ENCODE measurements at places on chromosomes 11 and 22.

GRCh38 chr11:12164061-12165014, 53.9 kb downstream of the MICAL2 start:
- DNase-seq, result no peak
- no peak overlapping the region for H3K4me3 ChIP-seq
- H3K27me3 ChIP-seq, result no peaks in the 10 kb centered on the region

DNA sequence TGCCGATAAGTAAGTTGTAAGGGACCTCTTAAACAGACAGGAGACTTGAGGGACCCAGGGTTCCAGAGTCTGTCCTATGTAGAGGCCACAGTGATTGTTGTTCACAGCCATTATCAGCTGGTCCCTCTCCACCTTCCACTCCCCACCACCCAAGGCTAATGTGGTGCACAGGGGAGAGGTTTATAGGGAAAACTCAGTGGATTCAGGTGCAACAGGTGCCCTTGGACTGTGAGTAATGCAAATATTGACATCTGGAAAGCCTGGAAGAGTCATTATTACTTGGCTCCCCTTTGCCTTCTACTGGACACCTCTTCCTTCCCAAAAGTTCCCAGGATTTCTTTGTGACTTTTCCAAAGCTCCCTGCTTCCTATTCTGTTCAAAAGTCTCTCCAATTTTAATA, 441.1 kb upstream of the CCDC90B start:
- H3K4me1 ChIP-seq, result no peaks in the 10 kb centered on the region
- H3K27me3 ChIP-seq, result peaks cover 3% of the 10 kb centered on the region
- H3K4me3 ChIP-seq, result no peak overlapping the region
- H3K36me3 ChIP-seq, result no peaks in the 10 kb centered on the region
- no peak for DNase-seq

DNA sequence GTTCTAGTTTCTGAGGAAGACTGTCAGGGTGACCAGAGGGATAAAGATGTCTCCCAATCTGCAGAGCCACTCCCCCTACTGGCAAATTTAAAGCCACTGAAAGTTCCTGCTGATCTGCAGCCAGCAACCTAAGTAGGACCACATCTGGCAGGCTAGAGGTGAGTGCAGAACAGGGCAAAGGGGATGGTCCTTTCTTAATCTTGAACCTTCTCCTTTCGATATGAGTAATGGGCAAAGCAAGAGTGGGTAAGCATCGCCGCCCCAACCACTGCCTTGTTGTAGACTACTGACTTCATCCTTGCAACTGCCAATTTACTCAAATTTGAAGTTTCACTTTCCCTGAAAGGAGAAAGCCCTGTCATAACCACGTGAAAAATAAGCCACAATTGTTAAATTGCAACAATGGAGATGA, 30.7 kb downstream of the SCUBE2 start:
- H3K27me3 ChIP-seq, result no peaks in the 10 kb centered on the region
- no peaks in the 10 kb centered on the region for H3K36me3 ChIP-seq
- no peak overlapping the region for H3K4me3 ChIP-seq

GRCh38 chr11:110475671-110476070, 45.9 kb downstream of the FDX1 start:
- no peak overlapping the region for H3K27ac ChIP-seq
- H3K4me1 ChIP-seq, result peaks cover 3% of the 10 kb centered on the region
- no peaks in the 10 kb centered on the region for H3K36me3 ChIP-seq
- H3K4me3 ChIP-seq, result no peak overlapping the region
- DNase-seq, result no peak

- no peaks in the 10 kb centered on the region for H3K4me1 ChIP-seq
- no peak for DNase-seq
- no peaks in the 10 kb centered on the region for H3K36me3 ChIP-seq
- no peak overlapping the region for H3K4me3 ChIP-seq
- no peaks in the 10 kb centered on the region for H3K27me3 ChIP-seq
- no peak overlapping the region for H3K27ac ChIP-seq
Observed at GRCh38 chr11:4546878-4547277, 1.9 kb downstream of the OR52M1 start.

GRCh38 chr11:63609536-63609935, 4.7 kb downstream of the PLAAT3 start:
- DNase-seq, result no peak
- H3K4me3 ChIP-seq, result no peak overlapping the region
- no peak overlapping the region for H3K27ac ChIP-seq
- peaks cover 12% of the 10 kb centered on the region for H3K4me1 ChIP-seq

GRCh38 chr11:45477588-45477987, 187.8 kb downstream of the CHST1 start:
- DNase-seq, result no peak
- H3K4me1 ChIP-seq, result no peaks in the 10 kb centered on the region
- no peaks in the 10 kb centered on the region for H3K36me3 ChIP-seq
- H3K27ac ChIP-seq, result no peak overlapping the region
- no peak overlapping the region for H3K4me3 ChIP-seq
- no peaks in the 10 kb centered on the region for H3K27me3 ChIP-seq

GRCh38 chr22:43227239-43227630, 40.3 kb upstream of the TTLL12 start:
- no peaks in the 10 kb centered on the region for H3K36me3 ChIP-seq
- H3K27me3 ChIP-seq, result no peaks in the 10 kb centered on the region
- peaks cover 16% of the 10 kb centered on the region for H3K4me1 ChIP-seq
- DNase-seq, result no peak
- H3K27ac ChIP-seq, result no peak overlapping the region
- no peak overlapping the region for H3K4me3 ChIP-seq

DNA sequence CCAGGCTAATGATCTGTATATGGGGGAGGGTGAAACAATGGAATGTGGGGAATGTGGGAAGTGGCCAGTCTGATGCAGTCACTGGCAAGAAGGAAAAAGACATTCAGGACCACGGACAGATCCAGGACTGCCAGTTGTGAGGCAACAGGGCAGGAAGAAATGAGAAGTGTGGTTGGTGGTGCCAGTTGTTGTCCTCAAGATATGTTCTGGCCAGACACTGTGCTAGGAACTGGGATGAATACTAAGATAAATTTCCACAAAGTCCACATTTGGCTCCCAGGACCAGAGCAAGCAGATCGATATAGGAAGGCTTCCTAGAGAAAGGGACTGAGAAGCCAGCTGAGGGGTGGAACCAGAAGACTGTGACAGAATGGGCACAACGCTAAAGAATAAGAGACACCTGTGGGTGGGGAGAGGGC, 6.8 kb upstream of the TPBGL start:
- peaks cover 15% of the 10 kb centered on the region for H3K27me3 ChIP-seq
- H3K4me1 ChIP-seq, result no peaks in the 10 kb centered on the region
- peak; percentile 32 for DNase-seq
- no peaks in the 10 kb centered on the region for H3K36me3 ChIP-seq

- peak; percentile 68 for DNase-seq
- H3K27me3 ChIP-seq, result no peaks in the 10 kb centered on the region
- peak overlapping the region; percentile 29 for H3K27ac ChIP-seq
Observed at GRCh38 chr11:63652671-63653070, 18.5 kb downstream of the ATL3 start.

- no peaks in the 10 kb centered on the region for H3K27me3 ChIP-seq
- H3K4me3 ChIP-seq, result no peak overlapping the region
- H3K4me1 ChIP-seq, result peaks cover 22% of the 10 kb centered on the region
- H3K27ac ChIP-seq, result no peak overlapping the region
- H3K36me3 ChIP-seq, result no peaks in the 10 kb centered on the region
- no peak for DNase-seq
Observed at GRCh38 chr22:20113551-20114310, 2.2 kb upstream of the RANBP1 start.

DNA sequence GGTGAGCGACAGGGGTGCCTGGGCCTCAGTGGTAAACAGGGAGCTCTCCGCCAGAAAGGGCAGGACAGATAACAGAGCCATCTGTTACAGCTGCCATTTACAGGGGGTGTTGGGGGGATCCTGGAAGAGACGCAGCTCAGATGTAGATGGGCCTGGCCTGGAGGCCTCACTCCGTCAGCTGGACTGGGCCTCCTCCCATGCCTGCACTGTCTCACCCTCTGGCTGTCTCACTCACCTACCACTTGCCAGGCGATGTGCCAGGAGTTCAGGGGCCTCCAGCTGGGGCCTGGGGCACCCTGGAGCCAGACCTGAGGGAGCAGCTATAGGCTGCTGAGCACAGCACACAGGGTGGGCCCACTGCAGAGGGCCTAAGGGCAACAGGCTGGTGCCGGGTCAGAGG, 16.3 kb upstream of the SUSD2 start:
- no peaks in the 10 kb centered on the region for H3K4me1 ChIP-seq
- no peak for DNase-seq
- peaks cover 10% of the 10 kb centered on the region for H3K36me3 ChIP-seq
- H3K27me3 ChIP-seq, result no peaks in the 10 kb centered on the region
- no peak overlapping the region for H3K27ac ChIP-seq

DNA sequence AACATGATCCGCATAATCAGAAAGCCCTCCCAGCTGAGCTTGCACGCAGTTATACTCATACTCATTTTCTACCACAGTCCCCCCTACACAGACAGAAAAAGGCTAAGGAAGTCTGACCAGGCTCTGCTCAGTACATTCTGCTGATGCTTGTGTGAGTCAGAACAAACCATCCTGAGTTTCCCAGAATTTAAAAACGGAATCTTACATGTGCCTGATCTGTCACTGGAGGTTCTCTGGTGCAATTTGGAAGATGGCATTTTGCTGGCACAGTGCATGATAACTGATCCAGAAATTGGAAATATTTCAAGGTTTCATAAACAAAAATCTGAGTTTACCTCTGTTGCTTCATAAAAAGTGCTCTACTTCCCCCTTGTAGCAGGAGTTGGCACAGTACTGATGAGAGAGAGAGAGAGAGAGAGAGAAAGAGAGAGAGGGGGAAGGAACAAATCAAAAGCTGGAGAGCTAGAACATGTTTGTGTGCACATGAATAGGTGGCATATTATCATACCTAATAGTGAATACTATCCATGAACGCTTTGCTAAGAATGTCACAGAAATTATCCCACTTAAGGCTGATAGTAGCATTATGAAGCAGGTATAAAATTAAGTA, 1085.3 kb downstream of the DLG2 start:
- DNase-seq, result no peak
- no peak overlapping the region for H3K27ac ChIP-seq
- H3K4me1 ChIP-seq, result no peaks in the 10 kb centered on the region
- no peaks in the 10 kb centered on the region for H3K36me3 ChIP-seq
- no peak overlapping the region for H3K4me3 ChIP-seq
- no peaks in the 10 kb centered on the region for H3K27me3 ChIP-seq

DNA sequence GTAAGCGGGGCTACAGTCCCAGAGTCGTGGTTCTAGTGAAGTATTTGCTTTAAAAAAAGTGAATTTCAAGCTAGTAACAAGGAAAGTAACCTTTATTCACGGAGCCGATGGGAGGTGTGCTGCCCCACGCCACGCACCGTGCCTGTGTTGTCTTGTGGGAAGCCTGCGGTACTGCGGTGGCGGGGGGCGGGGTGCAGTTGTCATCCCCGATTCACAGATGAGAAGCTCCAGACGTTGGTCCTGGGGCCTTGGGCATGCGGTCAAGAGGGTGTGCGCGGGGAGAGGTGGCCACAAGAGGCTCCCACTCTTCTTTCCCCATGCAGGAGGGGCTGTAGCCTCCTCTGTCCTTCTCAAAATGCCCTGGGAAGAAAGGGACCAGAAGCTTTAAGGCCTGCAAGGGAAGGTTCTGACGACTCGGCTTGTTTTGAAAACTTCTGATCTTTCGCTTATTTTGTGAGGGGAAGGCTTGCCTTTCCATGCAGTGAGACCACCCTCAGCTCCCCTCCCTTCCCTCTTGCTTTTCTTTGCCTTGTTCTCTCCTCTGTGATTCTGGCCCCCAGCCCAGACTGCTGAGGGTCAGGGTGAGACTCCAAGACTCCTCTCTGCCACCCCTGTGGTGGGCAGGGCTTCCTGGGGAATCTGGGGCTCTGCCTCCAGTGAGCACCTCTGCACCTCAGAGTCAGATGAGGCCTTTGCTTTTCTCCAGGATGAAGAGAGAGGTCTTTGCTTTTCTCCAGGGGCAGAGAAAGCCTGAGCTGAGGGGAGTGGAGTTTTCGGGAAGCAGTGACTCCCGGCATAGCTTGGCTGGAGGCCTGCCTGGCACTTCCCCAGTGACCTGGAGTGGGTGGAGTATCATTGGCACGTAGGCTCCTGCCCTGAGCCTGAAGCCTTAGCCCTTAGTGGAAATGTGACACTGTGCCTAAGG, 6.2 kb downstream of the GLB1L3 start:
- no peak for DNase-seq
- no peaks in the 10 kb centered on the region for H3K4me1 ChIP-seq
- H3K27me3 ChIP-seq, result peaks cover 15% of the 10 kb centered on the region
- no peak overlapping the region for H3K27ac ChIP-seq
- no peak overlapping the region for H3K4me3 ChIP-seq

DNA sequence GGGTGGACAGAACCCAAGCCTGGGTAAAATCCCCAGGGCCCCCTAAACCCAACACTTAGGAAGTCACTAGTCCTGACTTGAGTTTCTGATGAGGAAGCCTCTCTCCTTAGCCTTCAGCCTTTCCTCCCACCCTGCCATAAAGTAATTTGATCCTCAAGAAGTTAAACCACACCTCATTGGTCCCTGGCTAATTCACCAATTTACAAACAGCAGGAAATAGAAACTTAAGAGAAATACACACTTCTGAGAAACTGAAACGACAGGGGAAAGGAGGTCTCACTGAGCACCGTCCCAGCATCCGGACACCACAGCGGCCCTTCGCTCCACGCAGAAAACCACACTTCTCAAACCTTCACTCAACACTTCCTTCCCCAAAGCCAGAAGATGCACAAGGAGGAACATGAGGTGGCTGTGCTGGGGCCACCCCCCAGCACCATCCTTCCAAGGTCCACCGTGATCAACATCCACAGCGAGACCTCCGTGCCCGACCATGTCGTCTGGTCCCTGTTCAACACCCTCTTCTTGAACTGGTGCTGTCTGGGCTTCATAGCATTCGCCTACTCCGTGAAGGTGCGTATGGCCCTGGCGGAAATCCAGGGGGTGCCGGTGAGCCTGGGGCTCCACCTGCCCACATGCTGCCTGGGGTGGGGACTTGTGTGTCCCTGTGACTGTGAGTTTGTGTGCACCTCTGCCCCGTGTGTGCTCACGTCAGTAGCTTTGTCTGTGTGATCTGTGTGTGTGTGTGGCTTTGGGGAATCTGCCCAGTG, at the start of gene IFITM1:
Gene IFITM1, plus strand, starts transcription at position 254 of the 767 bp plus-strand sequence. Its CDS starts 131 bp downstream, at position 385.
- H3K27me3 ChIP-seq, result no peaks in the 10 kb centered on the region
- H3K36me3 ChIP-seq, result peaks cover 10% of the 10 kb centered on the region
- peak within 1 kb of the TSS; percentile 50 for H3K4me3 ChIP-seq
- peak within 1 kb of the TSS; percentile 82 for H3K27ac ChIP-seq
- H3K4me1 ChIP-seq, result peaks cover 56% of the 10 kb centered on the region

GRCh38 chr11:32939046-32939445, 46.4 kb downstream of the QSER1 start:
- H3K4me1 ChIP-seq, result no peaks in the 10 kb centered on the region
- H3K36me3 ChIP-seq, result peaks cover 30% of the 10 kb centered on the region
- peak; percentile 45 for DNase-seq

DNA sequence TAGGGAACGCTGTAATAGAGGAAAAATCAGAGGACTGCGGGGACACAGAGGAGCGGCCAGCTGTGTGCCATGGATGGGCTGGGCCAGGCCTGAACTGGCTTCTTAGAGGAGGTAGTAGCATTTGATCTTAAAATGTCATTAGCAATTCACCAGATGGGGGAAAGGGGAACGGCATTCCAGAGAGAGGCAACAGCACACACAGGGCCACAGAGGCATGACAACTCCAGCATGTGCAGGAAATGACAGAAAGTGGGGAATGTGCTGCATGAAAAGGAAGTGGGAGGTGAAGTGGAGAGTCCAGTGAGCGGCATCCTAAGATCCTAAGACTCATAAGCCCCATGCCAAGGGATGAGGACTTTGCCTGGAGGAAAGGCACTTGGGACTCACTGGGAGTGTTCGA, 69.0 kb downstream of the UBASH3B start:
- no peak for DNase-seq
- no peak overlapping the region for H3K4me3 ChIP-seq
- no peaks in the 10 kb centered on the region for H3K27me3 ChIP-seq
- no peak overlapping the region for H3K27ac ChIP-seq
- H3K4me1 ChIP-seq, result peaks cover 14% of the 10 kb centered on the region
